ENCODE measurements at places on chromosomes 4 and X.

GRCh38 chr4:56665781-56666180 lies 15.3 kb downstream of the HOPX start:
- no peak for DNase-seq

GRCh38 chrX:154142386-154142785 lies 1.7 kb upstream of the OPN1LW start:
- no peak for DNase-seq

GRCh38 chrX:118968031-118968430 lies 6.4 kb upstream of the LONRF3 start:
- no peak for DNase-seq

DNA sequence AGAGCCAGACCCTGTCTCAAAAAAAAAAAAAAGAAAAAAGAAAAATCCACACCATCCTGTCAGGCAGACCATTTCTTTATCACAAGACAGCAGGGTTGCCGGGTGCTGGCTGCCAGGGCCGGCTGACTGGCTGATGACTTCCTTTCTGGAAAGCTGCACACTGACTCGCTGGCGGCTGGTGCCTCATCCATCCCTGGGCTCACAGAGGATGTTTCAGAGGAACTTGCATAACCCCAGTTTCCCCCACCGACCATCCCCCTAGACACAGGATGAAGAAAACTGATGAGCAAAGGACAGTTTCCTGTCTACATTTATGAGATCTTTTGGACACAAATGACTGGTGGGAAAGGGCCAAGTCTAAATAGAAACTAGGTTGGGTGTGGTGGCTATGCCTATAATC lies 14.1 kb downstream of the HPSE start:
- peak; percentile 83 for DNase-seq

GRCh38 chrX:67654301-67654700 lies 110.5 kb downstream of the AR start:
- DNase-seq = no peak

DNA sequence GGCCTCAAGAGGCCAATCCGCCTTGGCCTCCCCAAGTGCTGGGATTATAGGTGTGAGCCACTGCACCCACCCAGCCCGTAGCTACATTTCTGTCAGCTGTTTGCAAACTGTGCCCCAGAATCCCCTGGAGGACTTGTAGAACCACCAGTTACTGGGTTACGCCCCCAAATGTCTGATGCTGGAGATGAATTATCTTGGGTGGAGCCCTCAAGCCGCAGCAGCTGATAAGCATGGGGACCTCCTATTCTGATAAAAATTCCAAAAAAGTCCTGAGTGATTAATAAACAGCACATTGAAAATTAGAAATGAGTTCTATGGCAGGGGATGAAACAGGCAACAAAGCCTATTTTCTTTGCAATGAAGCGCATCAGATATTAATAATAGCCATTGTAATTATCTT lies 105.0 kb downstream of the PTTG2 start:
- DNase-seq = no peak

DNA sequence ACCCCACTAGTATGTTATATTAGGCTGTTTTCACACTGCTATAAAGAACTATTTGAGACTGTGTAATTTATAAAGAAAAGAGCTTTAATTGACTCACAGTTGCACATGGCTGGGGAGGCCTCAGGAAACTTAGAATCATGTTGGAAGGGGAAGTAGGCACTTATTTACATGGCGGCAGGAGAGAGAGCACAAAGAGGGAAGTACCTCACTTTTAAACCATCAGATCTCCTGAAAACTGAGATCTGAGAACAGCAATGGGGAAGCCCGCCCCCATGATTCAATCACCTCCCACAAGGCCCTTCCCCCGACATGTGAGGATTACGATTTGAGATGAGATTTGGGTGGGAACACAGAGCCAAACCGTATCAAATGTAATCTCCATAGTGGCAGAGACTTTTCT lies 45.4 kb upstream of the XK start:
- DNase-seq = no peak

GRCh38 chrX:70479247-70479921 lies 34.7 kb downstream of the DLG3 start:
- peak; percentile 56 for DNase-seq

GRCh38 chr4:2925931-2926860 lies 37.0 kb downstream of the NOP14 start:
- no peak for DNase-seq

DNA sequence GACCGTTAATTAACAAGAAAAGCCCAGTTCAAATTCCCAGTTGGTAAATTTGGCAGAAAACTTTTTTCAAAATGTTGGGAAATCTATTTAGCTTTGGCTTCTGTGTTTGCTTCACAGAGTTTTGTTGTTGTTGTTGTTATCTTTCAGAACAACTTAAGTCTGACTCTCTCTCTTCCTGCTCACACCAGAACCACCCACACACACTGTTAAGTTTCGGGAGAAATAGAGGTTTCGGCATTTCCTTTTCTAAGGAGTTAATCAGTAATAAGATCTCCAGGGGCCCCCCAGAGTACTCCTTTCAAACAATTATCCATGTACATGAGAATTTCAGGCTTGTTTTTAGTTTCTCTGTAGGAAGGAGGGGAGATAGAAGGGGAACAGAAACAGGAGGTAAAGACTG lies 106.2 kb upstream of the PTCHD1 start:
- no peak for DNase-seq

GRCh38 chr4:75598390-75598789 lies 31.9 kb downstream of the CDKL2 start:
- peak; percentile 11 for DNase-seq

- DNase-seq = no peak
Observed at GRCh38 chr4:146214238-146214637, at the start of gene REELD1. Gene REELD1 (plus strand): TSS chr4:146214538. CDS start chr4:146216953, 2,415 bp downstream.

Measured in AG20443 (cell line).